ENCODE measurements at places on chromosomes 6 and 20.

- no peak for DNase-seq
Observed at GRCh38 chr6:86122086-86122485, 479.4 kb upstream of the SYNCRIP start.

GRCh38 chr6:170282512-170283158 is 8.2 kb downstream of the DLL1 start:
- DNase-seq: no peak

DNA sequence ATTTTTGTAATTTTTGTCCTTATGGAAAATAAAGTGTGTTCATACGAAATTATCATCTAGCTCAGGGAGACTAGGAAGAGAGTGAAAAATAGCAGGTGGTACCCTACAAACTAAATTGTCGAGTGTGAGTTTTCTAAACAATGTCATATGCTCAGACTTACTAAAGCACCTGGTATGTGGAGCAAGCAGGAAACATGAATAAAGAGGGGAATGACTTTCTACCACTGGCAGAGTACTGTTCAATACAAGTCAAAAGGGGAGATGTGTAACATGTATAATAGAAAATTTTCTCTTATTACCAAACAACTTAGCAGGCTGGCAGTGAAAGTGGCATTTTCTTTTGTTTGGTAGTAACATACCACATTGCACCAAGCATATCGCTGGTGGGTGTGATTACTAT is 36.1 kb downstream of the CTNNBL1 start:
- no peak for DNase-seq

DNA sequence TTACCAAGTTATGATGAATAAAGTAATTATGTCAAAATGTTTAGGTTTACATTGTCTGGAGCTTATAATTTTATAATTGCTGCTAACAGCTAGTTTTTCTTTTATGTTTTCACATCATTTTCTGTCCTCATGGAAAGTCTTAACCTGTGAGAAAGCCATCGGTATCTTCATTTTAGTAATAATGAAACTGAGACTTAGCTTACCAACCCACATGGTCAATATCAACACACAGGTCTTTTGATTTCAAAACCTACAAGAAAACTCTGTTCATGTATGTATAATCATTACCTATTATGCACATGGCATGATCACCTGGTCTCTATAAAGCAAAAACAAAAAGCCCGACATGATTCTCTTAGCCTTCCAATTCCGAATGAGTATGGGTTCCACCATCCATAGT is 61.9 kb downstream of the KCNQ5 start:
- DNase-seq: no peak

GRCh38 chr6:55974688-55975087 is 99.3 kb upstream of the BMP5 start:
- no peak for DNase-seq

DNA sequence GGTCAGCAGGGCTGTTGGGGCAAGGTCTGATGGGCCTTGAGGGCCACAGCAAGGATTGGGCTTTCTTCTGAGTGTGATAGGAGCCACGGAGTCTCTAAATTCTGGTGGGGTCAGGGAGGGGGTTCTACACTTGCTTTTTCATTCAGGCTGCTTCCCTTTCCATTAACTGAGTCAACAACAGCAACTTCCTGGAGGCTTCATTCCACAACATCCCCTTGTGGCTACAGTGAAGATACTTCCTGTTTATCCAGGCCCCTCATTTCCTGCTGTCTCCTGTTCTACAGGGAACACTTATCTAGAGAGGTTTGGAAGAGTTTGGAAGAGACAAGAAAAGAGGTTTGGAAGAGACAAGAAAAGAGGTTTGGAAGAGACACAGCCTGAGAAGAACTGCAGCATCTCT is 144.8 kb upstream of the ENPP5 start:
- DNase-seq: no peak

DNA sequence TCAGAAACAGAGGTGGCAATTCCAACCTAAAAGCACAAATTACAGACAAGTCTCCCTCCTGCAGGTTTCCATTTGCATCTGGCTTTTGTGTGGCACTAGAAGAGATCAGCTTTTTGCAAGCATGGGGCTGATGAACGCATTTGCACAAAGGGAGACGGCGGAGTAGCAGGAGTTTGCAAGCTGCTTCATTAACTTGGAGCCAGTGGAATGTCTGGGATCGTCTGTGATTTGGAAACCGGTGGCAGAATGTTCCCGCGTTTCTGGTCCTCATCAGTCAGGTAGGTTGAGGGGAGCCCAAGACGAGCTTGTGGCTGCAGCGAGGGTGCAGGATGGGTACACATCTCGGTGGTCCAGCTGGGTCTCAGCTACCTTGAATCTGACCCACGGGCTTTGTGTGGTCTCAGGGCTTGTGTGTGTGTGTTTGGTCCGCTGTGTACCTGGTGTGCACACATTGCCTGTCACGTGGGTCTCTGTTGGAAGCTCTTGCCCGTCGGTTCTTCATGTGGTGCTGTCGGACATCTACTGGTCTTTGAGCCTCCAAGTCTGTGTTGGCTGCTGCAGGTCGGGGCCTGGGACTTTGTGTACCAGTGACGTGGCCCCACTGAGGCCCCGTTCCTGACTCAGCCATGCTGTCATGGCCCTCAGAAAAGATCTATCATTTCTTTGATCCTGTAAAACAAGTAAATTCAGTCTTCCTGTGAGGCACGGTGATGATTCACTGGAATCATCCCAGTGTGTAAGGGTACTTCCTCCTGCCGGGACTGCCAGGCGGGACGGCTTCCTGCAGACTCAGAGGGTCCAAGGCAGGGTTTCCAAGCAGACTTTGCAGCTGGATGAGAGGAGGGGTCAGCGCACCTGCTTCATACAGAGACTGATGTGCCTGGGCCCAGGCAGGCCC is 12.4 kb upstream of the MYT1 start:
- no peak for DNase-seq

DNA sequence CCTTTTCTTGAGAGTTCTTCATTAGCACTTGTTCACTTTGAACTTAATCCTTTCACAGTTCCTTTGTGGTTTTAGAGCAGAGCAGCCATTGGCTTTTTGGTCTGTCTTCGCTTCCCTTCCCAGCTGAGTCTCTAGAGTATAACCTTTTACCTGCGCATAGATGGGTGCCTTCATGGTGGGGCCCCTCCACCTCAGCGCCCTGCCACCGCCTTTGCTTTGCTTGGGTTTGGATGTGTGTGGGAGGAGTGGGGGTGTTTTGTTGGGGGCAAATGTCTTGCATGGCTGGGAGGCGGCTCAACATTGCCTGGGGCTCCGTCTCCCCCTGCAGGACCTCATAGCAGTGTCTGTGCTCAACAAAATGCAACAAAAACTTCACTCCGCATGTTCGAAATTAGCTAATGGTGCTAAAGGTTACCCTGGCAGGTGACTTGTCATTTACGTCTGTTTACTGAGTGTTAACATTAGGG is 11.9 kb downstream of the PYGB start:
- no peak for DNase-seq
